ENCODE measurements at places on chromosomes 11 and 22.

- no peak for DNase-seq
Observed at GRCh38 chr11:62190011-62190410, at the start of gene SCGB1D1. Gene SCGB1D1, plus strand, starts transcription at chr11:62190216. Its CDS starts 69 bp downstream, at chr11:62190285.

- DNase-seq = no peak
Observed at GRCh38 chr11:116701297-116701801, 71.4 kb downstream of the BUD13 start.

GRCh38 chr22:17734187-17734586 is 40.1 kb downstream of the BID start:
- DNase-seq = no peak

DNA sequence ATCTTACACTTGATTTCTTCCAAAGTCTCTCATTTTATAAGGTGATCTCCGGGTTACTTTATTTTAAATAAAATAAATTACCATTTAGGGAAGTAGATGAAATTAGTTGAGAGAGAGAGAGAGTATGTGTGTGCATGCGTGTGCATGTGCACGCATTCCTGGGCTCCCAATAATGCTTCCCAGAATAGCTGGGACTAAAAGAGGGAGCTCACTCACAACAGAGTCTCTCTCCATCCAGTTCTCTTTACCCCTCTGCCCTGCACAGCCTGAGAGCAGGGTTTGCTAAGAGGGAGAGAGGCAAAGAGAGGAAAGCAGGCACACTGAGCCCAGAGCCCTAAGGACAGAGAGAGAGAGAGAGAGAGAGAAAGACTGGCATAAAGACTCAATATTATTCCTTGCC is 11.3 kb upstream of the TRIM44 start:
- no peak for DNase-seq

GRCh38 chr22:20244691-20245576 is 23.2 kb downstream of the RTN4R start:
- peak; percentile 59 for DNase-seq

GRCh38 chr22:28171712-28172111 is 252.7 kb upstream of the PITPNB start:
- no peak for DNase-seq

- no peak for DNase-seq
Observed at GRCh38 chr11:57552479-57552878, 15.0 kb downstream of the UBE2L6 start.

DNA sequence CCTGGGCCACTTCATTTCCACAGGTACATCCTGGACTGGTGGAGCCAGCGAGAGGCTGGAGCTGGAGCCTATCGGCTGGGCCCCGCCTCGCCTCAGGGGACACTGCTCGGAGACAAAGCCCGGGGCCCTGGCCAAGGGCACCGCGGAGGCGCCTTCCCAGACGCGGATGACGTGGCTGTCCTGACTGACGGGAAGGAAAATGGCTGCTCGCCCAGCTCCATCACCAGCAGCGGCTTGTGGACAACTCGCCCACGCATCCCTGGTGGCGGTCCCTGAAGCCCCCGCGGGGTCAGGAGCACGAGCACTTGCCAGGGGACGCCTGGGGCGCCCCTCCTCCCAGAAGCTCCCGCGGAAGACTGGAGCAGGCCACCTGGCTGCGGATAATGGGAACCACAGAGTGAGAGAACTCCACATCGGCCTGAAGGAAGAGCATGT is 49.6 kb downstream of the CECR2 start:
- no peak for DNase-seq

Data from activated naive CD4-positive, alpha-beta T cell (primary cell).